ENCODE measurements at places on chromosomes 13 and 19.

DNA sequence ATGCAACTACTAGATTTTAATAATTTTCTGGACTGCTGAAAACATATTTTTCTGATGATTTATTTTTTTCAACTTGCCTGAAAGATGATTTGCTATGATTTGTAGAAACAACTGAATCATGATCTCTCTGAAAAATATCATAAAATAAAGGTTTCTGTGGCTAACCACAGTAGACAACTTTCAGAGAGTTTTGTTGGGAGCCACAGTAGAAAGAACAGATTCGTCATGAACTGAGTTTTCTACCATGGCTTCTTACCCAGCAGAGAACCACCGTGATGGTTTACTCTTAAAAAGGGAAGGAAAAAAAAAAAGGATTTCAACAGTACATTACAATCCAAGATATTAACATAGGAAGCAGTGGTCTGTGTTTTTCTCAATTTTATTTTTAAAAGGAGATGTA is 18.0 kb downstream of the ZAR1L start:
- H3K36me3 ChIP-seq, result no peaks in the 10 kb centered on the region
- DNase-seq, result no peak
- H3K27ac ChIP-seq, result no peak overlapping the region
- no peaks in the 10 kb centered on the region for H3K4me1 ChIP-seq
- H3K27me3 ChIP-seq, result no peaks in the 10 kb centered on the region

DNA sequence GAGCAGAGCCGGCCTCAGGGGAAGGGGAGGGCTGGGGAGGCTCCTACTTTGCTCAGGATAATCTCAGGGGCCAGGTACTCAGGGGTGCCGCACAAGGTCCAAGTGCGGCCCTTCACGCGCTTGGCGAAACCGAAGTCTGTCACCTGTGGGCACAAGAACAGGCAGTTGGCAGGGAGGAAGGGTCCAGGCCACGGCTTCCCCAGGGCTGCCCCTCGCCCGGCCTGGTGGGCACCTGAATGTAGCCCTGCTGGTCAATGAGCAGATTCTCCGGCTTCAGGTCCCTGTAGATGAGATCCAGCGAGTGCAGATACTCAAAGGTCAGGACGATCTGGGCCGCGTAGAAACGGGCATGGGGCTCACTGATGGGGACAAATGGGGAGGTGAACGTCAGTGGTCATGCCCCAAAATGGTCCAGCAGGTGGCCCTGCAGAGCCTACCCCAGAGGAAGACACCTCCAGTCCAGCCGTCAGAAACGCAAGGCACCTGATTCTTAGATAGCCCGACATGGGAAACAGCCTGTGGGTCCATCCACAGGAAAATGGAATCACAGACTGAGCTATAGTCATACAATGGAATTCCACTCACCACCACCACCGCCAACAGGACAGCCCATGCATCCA is 7.1 kb upstream of the SAMD1 start:
- no peaks in the 10 kb centered on the region for H3K4me1 ChIP-seq
- H3K27ac ChIP-seq, result no peak overlapping the region
- DNase-seq, result no peak
- H3K27me3 ChIP-seq, result no peaks in the 10 kb centered on the region
- H3K36me3 ChIP-seq, result peaks cover 11% of the 10 kb centered on the region

- DNase-seq, result no peak
- H3K27me3 ChIP-seq, result no peaks in the 10 kb centered on the region
- H3K4me3 ChIP-seq, result no peak overlapping the region
- H3K27ac ChIP-seq, result no peak overlapping the region
- H3K36me3 ChIP-seq, result no peaks in the 10 kb centered on the region
These were observed 45.8 kb downstream of the TNFSF13B start for GRCh38 chr13:108315273-108315672.

- no peak overlapping the region for H3K27ac ChIP-seq
- no peak overlapping the region for H3K4me3 ChIP-seq
- no peak for DNase-seq
- no peaks in the 10 kb centered on the region for H3K27me3 ChIP-seq
- no peaks in the 10 kb centered on the region for H3K4me1 ChIP-seq
- H3K36me3 ChIP-seq, result no peaks in the 10 kb centered on the region
These were observed 2304.9 kb downstream of the PCDH9 start for GRCh38 chr13:64925284-64925683.

DNA sequence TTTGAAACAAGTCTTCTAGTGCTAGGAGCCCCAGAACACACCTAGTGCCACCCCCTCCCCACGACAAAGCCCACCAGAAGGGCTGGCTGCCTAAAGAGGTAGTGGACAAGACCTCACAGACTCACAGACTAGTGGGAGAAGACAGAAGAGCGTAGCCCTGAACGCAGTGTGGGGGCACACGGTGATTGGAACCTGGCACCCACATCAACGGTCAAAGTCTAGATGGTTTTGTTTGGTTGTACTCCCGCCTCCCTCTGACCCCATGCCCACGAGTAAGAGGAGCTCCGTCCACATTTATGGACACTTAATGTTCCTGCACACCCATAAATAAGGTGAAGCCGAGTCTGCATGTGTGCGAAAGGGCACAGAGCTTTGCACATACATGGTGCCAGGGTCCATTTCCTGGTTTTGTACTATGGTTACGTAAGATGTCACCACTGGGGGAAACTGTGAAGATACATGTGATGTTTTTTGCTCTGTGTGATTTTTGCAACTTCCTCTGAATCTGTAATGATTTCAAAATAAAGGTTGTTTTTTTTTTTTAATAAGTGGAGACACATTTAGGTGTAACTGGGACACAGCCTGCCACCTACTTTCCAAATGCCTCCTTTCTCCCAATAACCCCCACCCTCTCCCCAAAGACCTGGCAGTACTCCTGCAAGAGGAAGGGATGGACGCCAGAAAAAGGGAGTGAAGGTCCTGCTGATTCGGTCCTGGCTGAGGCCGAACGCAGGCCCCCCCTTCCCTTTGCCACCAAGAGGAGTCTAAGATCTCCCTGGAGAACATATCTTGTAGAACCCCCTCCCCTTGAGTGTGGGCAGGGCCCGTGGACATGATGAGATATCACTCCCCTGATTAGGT is 72.8 kb downstream of the GNG7 start:
- H3K27ac ChIP-seq, result no peak overlapping the region
- H3K4me3 ChIP-seq, result no peak overlapping the region
- H3K4me1 ChIP-seq, result no peaks in the 10 kb centered on the region
- H3K27me3 ChIP-seq, result no peaks in the 10 kb centered on the region
